Activated CD4-positive, alpha-beta T cell treated with anti-CD3 and anti-CD28 coated beads, Interleukin-10, Interleukin-2, amounts not matched to agents 100 ng/mL and 50 ng/mL, durations not matched to agents 16 hours and 8 hours (primary cell): ENCODE measurements at places on chromosomes 6 and 20.

- DNase-seq, result no peak
Observed at GRCh38 chr6:3222506-3223038, 4.9 kb downstream of the TUBB2B start.

GRCh38 chr6:7697432-7697819 lies 28.5 kb upstream of the BMP6 start:
- DNase-seq, result no peak

DNA sequence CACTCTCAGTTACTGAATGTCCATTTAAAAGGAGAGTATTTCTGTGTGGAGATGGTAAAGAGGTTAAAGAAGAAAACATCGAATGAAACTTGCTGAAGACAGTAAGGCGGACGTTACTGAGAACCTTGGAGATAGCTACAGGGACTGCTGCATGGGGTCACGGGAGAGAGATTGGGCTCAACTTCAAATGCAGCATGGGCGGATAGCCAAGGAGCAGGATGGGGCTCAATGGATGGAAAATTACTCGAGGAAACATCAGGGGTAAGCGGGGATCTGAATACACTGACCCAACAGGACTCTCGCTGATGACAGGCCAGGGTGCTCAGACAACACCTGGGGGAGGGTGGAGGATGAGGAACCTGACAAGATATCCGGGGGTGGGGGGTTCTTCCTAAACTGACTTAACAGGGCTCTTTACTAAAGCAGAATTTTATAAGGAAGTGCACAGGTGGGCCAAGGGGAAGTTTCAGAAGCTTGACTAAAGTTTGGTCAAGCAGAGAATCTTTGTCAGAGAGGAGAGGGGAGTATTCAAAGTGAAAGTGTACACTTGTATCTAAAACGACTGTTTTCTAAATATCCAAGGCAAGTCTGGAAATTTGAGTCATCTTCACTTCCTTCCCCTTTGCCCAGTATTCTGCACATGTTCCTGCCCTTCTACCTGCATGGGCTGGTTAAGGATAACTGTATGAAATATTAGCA lies 22.8 kb downstream of the ECT2L start:
- peak; percentile 76 for DNase-seq

DNA sequence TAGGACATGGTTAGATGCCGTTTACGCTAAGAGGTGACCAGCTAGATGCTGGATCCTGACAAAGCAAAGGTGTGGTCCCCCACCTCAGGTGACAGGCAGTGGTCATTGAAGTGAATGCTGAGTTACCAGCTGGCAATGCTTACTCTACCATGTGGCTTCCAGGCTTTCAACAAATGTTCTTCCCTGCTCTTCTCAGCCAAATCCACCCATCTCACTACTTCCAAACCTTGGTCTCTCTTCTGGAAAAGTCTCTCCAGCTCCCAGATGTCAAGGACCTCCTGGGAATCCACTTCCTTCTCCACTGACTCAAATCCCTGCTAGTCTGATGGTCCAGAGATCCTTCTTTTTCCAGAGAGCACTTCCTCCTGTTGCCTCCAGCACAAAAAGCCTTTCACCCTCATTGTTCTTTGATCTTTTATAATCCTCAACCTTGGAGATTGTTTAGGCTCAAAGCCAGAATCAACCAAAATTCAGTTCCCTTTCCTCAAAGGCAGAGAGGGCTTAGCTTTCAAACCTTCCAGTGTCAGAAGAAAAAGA lies 228.0 kb downstream of the ZNF217 start:
- DNase-seq, result no peak

DNA sequence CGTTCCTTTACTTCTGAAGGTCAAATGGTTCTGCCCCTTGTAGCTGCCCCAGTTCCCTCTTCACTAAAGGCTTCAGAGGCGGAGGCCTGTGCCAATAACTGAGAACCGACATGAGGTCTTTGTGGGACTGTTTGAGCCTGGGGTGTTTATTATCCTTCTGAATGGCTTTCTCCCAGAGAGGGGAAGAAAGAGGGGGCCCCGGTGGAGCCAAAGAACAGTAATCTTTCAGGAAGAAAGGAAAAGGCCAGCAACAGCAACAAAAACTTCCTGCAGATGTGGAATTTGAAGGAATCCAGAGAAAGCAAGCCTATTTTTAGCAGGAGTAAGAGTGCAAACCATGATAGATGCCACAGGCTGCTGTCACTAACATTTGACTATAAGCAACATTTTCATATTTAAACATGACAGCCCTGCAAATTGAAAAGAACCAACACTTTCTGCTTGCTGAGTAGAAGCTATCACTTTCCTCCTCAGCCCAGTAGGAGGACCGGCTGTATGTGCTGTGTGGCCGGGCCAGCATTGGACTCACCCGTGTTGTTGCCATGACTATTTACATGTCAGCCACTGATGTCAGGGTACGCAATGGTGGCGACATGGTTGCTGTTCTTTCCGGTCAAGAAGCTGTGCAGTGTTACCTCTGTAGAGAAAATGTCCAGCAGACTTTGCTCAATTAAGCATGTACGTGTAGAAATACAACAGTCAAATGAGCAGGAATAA lies 121.3 kb downstream of the SOBP start:
- DNase-seq, result no peak

- DNase-seq, result peak; percentile 33
Observed at GRCh38 chr6:148972481-148972880, 225.7 kb downstream of the UST start.
